Stromal cell of bone marrow (primary cell): ENCODE measurements at places on chromosomes 11 and 22.

DNA sequence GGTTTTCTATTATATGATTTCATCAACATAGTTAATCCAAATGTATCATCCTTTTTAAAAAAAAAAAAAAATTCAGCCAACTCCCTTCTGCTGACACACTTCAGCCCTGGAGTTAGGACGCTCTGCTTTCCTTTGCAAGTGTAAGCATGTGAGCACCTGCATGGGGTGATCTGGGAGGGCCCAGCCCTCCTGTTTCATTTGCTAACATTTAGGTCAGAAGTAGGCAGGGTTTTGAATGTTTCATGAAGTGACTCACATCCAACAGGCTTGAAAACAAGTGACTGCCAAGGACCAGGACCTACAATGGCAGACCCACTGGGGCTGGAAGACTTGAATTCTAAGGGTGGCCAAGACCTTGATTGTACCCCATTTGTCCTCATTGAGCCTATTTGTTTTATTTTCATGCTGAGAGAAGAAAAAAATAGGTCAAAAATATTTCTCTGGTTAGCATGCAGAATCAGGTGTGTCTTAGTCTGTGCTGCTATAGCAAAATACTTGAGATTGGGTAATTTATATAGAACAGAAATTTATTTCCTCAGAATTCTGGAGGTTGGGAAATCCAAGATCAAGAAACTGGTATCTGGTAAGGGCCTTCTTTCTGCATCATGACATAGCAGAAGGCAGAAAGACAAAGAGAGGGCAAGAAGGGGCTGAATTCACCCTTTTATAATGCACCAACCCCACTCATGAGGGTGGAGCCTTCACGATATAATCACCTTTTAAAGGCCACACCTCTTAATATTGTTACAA is 137.6 kb downstream of the CD44 start:
- no peak for DNase-seq

DNA sequence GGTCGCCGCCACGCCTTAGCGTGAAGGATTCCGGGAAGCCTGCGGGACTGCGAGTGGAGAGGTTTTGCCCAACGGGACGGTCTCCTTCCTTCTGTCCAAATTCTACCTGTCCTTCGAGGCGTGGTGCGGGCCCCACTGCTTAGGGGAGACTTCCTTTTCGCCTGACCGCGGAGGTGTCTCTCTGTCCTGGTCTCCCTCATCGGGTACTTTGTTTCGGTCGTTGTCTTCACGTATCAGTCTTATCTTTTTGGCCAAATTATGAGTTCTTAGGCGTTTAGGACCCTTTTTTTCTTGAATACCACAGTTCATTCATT is 388 bp downstream of the HINFP start:
- no peak for DNase-seq

- no peak for DNase-seq
Measured at GRCh38 chr22:39773976-39774539, 119.5 kb downstream of the ENTHD1 start.

DNA sequence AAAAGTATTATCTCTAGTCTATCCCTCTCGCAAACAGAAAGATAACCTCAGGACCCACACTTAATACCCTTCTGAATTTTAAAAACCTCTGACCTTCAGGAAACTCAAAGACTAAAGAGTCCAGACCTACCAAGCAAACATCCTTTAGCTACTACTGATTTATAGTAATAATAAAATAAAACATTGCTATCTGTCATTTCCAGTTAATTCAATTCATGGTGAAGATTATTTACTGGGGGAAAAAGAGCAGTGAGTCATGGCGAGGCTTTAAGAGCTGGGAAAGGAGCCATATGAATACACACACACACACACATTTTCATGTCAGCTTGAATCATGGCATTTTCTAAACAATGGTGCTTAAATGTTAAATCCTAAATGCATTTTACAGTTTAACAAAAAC is 87.1 kb downstream of the FAM76B start:
- peak; percentile 77 for DNase-seq

DNA sequence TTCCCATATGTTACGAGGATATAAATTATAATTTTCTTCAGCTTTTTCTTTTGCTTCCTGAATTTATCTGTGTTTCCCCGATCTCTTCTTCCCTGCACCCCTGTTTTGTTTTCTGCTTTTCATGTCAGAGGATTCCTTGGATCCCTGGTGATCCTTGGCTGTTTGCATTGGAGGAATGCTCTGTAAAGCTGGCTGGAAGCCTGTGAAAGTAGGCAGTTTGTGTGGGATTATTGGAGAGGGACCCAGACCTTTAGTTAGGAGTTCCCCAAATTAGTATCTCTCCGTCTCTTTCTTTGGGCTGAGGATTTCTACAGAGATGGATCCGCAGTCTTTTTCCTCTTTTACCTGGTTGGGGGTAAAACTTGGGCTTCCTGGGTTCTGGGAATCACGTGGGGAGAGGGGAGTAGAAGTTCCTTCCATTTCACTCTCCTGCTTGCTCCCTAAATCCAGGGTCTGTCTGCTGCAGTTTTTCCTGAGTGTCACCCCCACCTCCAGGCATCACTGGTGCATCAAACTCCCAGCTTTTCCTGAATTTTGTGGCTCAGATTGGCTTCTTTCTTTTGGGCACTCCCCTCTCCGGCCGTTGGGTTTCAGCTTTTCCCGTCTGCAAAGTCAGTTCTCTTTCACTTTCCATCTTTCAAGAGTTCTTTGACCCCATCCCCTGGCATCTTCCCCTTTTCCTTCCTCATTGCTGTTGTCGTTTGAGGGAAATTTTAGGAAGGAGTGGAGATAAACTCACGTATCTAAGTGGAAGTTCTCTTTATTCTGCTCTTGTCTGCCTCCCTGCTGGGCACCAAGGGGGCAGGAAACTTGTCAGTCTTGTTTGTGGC is 79.1 kb upstream of the ALX4 start:
- DNase-seq = no peak

DNA sequence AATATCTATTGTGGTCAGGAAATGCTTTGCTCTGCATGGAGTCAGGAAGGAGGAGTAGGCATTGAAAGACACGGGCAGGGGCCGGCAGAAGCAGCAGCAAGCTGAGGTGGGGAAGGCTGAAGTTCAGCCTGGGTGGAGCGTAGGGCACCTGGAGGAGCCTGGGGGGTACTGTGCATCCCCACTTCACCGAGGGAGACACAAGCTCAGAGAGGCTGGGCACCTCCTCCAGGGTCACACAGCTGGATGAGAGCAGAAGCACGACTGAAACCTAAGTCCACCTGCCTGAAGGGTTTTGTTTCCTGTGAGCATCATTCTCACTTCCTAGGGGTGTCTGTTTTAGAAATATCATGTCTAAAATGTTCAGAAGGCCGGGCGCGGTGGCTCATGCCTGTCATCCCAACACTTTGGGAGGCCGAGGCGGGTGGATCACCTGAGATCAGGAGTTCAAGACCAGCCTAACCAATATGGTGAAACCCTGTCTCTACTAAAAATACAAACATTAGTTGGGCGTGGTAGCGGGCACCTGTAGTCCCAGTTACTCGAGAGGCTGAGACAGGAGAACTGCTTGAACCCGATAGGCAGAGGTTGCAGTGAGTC is 138.3 kb downstream of the MPPED1 start:
- DNase-seq = no peak

DNA sequence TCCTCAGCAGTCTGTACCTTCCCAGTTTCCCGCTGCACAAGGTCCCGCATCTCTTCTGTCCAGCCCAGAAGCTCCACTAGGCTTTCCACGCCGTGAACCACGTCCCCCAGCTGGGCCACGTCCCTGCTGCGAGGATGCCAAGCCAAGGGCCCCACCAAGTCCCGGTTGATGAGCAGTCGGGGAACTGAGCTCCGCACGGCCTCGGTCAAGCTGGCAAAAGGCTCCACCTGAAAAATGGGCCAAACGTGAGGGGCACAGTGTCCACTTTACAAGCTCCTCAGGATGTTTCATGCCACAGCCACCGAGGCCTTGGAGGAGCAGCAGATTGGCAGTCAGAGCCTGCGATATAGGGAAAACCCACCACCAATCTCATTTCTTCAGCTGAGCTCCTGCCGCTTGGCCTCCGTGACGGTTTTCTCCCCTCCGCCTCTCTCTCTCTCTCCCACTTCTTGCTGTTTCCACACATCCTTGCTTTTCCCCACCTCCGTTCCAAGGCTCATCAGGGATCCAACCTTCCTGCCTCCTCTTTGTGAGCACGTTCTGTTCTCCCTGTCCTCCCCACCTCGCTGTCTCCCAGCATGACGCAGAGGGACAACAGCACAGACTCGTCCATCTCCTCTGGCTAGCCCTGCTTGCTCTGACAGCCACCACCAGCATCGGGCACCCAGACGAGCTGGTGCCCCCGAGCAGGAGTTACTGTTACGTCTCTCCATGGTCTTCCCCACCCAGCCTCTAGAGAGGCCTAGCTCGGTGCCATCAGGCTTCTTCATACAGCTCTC is 11.5 kb downstream of the RIC8A start:
- DNase-seq = no peak
